ENCODE measurements at places on chromosomes 3 and 15.

DNA sequence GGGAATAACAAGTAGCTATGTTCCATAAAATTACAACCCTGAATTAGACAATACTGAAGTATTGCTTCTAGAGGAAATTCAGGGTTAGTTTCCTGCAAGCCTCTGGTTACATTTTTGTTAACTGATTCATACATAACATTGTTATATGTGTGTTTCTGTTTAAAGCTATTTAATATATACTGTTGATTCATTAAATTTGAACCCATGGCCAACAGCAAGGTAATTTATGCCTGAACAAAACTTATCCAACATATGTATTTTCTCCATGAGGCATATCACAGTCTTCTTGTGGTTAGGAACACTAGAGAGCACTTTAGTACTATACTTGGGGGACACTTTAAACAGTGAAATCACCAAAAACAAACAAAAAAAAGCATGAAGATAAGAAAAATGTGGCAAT, 47.7 kb upstream of the PTX3 start:
- DNase-seq: no peak

GRCh38 chr15:51876169-51876568, 46.7 kb downstream of the TMOD3 start:
- DNase-seq: no peak

DNA sequence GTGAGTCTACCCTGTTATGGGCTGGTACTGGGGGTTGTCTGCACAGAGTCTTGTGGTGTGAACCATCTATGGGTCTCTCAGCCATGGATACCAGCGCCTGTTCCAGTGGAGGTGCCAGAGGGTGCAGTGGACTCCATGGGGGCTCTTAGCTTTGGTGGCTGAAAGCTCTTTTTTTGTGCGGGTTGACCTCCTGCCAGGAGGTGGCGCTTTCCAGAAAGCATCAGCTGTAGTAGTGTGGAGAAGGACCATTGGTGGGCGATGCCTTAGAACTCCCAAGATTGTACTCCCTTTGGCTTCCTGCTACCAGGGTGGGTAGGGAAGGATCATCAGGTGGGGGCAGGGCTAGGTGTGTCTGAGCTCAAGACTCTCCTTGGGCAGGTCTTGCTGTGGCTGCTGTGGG, 602.6 kb downstream of the RSL24D1 start:
- no peak for DNase-seq

DNA sequence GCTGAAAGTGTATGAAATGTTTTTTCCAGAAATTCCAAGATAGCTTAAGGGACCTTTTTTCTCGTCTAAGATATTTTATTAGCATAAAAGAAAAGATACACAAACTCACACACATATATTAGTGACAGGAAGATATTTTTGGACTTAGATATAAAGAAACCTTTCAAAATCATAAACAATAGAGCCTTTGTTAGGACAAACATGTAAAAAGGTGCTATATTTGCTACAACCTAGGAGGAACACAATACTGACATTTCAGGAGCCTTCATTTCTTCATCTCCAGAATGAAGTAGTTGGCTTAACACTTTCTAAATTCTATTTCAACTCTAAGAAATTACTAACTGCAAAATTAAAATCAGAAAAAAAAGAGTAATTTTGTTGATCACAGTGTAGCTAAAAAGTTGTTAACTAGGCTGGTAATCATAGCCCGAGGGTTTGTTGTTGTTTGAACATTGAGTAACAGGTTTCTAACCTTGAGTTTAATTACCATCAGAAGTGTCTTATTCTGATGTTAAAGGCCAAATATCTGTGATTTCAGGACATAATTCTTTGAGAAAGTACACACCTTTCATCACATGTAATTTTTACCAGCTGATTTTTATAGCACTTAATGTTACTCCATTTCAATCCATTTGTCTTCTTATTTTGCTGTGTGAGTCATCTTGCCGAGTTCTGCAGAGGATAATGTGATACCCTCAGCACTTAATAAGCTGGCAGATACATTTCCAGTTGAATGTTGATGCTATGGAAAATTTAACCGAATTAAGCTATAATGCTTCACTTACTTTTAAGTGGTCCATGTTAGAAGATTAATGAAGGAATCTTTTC, 97.3 kb downstream of the MBNL1 start:
- no peak for DNase-seq

- no peak for DNase-seq
Observed at GRCh38 chr3:1135194-1135593, 42.4 kb downstream of the CNTN6 start.

DNA sequence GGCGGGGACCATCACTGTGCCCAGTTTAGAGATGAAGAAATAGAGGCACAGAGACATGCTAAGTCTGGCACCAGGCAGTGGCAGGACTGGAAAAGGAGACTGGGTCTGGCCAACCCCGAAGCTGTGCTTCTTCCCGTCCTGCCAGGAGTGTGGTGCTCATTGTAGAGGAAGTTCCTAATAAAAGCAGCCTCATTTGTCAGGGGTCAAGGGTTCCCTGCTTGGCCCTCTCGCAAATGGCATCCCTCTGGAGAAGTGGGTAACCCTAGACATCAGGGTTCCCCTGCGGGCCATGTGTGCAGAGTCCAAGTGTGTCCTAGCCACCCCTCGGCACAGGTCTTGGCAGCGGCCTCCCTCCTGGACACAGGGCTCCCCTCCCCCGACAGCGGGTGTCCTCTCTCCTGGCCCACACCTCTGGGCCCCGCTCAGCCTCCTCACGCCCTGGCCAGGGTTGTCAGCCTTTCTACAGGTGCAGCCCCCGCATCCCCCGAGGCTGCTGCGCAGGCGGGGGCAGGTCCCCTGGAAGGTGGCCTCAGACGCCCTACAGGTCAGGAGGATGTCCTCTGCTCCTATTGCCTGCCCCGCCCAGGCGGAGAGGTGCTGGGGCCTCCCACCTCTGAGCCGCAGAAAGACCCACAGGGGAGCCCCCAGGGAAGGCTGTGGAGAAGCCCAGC, 61.8 kb upstream of the PRR20G start:
- no peak for DNase-seq

DNA sequence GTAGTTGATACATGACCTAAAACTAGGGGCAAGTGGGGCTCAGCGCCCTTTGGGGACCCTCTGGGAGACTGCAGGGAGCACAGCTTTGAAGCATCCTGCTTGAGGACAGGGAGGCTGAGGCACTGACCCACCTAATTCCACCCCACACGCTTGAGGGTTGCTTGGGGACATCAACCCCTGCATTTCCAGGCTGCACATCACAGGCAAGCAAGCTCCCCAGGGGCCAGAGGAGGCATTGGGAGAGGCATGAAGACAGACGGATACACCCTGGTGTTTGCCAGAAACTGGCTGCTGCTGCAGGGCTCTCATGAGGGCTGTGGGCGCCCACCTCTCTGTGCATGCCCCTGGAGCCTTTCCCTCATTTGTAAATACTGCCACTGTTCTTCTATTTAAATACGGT, 99.3 kb downstream of the ABHD5 start:
- DNase-seq: no peak
